HS-5 (cell line): ENCODE measurements at places on chromosomes 16 and 17.

DNA sequence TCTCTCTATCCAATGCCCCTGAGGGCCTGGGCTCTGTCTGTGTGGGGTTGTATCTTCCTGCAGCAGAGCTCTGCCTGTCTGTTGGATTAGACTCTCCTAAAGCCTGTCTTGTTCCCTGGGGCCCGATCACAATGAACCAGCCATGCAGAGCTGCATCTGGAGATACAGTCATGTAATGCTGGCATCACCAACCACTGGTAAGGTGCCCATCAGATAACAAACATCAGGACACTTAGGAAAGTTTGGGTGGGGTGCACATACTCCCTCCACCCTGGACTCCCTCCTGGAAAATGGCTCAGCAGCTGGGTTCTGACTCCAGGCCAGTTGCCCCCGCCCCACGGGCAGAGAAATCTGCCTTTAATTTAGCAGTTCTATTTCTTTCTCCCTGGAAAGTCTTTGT, 61.3 kb upstream of the BRD7 start:
- DNase-seq: no peak

GRCh38 chr17:72426948-72427760, 306.3 kb downstream of the SOX9 start:
- no peak for DNase-seq

GRCh38 chr16:47377154-47377553, 83.7 kb downstream of the ITFG1 start:
- DNase-seq: no peak

GRCh38 chr16:58019866-58020538, 5.6 kb upstream of the MMP15 start:
- DNase-seq: no peak

DNA sequence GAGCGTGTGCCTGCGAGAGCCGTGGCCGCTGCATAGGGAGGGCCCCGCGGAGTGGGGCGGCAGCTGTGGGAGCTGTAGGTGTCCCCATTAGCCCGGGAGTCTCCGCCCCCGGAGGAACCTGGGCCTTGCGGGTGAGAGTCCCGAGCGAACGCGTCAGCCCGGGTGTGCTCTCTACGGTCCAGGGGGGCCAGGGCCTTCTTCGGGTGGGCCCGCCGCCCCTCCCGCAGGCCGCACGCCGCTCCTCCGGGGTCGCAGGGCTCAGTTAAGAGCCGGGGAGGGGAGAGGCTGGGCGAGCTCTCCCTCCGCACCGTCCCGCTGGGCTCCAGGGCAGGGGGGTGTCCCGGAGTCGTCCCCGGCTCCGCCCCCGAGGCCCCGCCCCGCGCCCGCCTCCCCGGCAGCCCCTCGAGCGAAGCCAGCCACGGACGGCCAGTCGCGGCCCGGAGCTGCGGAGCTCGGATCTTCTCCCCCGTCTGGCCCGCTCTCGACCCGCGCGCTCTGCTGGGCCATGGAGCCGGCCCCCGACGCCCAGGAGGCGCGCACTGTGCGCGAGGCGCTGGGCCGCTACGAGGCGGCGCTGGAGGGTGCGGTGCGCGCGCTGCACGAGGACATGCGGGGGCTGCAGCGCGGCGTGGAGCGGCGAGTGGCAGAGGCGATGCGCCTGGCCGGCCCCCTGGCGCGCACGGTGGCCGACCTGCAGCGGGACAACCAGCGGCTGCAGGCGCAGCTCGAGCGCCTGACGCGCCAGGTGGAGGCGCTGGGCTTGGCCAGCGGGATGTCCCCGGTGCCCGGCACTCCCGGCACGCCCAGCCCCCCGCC, at the start of gene SMTNL2:
Gene SMTNL2 (plus strand): TSS at position 429 of the 816 bp plus-strand sequence. CDS start 77 bp downstream, at position 506.
- DNase-seq: no peak

GRCh38 chr17:28743243-28744103, at the start of gene TRAF4:
TRAF4 (plus strand) TSS chr17:28744011; CDS start chr17:28744113, 102 bp downstream.
- DNase-seq: no peak
